ENCODE measurements at places on chromosomes 6 and 20.

DNA sequence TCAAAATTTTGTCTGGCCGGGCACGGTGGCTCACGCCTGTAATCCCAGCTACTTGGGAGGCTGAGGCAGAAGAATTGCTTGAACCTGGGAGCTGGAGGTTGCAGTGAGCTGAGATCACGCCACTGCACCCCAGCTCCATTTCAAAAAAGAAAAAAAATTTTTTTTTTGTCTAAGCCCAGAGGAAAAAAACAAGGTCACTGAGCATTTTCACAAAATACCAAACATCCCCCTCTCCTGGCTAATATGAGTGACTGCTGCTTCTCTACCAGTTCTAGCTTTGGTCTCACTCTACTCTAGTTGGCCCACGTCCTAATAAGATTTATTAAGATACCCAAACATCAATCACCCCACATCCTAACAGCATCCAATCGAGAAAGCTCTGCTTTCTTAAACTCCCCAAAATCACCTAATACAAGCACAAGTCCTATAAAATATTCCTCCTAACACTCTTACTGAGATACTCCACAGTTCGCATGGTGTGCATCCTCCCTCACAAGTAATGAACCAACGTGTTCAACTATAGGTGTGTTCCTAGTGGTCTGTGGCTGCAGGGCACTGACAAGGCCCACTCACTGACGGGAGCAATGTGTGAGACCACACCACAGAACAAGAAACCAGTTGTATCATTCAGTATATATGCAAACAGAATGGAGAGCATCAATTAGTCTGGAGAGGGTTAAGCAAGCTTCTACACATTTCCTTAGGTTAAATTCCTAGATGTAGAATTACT is 64.2 kb downstream of the FKBP5 start:
- no peak for DNase-seq

GRCh38 chr6:82818727-82819126 is 246.9 kb downstream of the UBE3D start:
- DNase-seq = no peak

DNA sequence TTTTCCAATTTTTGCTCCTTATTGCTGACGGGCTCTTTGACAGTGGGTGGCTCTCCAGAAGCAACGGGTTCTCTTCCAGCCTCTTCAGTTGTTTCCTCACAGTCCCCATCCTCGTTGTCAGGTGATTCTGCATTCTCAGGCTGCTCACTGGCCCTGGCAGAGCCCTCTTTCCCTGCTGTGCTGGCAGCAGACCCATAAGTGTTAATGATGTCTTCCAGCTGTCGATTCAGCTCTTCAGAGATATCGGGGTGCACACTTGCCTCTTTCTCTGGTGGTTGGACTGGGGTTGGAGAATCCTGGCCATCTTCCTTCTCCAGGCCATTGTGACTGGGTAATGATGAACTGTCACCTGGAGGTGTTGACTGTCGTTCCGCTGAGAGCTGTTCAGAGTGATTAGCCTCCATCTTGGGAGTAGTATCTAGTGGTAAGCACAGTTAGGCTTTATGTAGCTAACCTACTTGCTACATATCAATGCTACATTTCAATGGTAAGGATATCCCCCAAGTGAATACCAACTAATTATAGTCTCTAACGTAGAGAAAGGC is 3.2 kb downstream of the TXLNB start:
- no peak for DNase-seq

DNA sequence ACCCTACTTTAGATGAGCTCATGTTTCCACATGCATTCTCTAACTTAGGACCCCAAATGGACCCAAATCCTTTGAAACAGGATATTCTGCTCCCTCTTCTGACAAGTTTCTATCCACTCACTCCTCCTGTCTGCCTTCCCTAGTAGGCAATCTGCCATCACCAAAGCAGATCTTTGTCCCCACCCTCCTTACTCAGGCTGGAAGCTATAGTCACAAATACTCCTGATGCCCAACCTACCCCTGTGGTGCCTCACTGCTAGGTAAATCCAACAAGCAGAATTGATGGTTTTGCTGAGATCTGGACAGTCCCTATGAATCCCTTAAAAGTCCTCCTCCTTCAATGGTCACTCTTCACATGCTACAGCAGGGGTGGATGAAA is 21.7 kb downstream of the ELOVL5 start:
- DNase-seq = no peak

- DNase-seq = no peak
Observed at GRCh38 chr6:163446549-163446948, 32.0 kb downstream of the QKI start.

DNA sequence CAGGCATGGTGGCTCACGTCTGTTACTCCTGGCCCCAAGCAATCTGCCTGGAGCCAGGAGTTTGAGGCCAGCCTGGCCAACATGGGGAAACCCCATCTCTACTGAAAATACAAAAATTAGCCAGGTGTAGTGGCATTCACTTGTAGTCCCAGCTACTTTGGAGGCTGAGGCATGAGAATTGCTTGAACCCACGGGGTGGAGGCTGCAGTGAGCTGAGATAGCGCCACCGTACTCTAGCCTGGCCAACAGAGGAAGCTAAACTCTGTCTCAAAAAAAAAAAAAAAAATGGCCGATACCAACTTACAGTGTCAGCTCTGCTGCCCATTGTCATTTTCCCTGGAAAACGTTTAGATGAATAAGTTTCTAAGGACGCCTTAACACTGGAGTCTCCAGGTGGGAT is 489.9 kb downstream of the TFAP2A start:
- no peak for DNase-seq

All from frontal cortex (tissue), 4 donors.